ENCODE measurements at places on chromosomes 12 and 14. TPM values are rescaled to one million over a fixed set of nuclear protein-coding genes. Genes with fewer than 3 reads are reported as not detected.

The EMP1 gene
- total RNA-seq, result 369 TPM

The RABGGTA gene
- total RNA-seq, result 49.3 TPM

The MYO1H gene
- 0.31 TPM for total RNA-seq

The RNF10 gene
- total RNA-seq, result 218 TPM

The CCDC38 gene
- 0.18 TPM for total RNA-seq

The NPAS3 gene
- total RNA-seq, result 0.21 TPM

The CDKN3 gene
- total RNA-seq, result 12.7 TPM

DNA sequence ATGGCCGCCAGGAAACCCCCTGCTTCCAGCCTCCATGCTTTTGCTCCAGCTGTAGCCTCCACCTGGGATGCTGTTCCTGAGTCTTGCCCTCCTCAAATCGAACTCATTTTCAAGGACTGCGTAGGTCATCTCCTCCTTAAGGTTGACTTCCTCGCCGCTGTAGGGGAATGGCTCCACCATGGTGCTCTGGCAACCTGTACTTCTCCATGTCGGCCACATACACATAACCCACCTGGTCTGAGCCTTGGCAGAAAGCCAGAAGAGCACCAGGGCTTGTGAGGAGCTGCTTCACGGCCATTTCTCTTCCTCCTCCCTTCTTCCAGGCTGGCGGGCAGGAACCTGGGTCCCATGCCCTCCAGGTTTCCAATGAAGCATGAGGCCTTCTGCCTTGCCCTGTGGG lies 36.7 kb upstream of the BEGAIN start:
- DNase-seq, result no peak
- H3K36me3 ChIP-seq, result no peaks in the 10 kb centered on the region
- H3K4me1 ChIP-seq, result peaks cover 14% of the 10 kb centered on the region
- H3K27me3 ChIP-seq, result no peaks in the 10 kb centered on the region
- H3K27ac ChIP-seq, result no peak overlapping the region
- H3K4me3 ChIP-seq, result no peak overlapping the region

DNA sequence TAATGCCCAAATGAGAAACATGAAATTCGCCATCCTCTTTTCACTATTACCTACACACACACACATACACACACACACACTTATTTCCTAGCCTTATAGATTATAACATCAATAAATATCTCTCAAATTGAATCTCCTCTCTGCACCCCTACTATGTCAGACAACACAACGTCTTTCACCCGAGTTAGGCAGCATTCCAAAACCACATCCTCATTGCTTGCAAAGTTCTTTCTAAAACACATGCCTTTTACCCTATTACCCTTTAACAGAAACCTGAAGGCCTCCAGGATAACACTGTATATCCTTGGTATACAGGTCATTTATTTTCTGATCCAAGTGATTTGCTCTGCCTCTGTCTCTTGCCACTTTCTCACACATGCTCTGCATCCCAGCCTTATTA lies 56.3 kb downstream of the KCNH5 start:
- no peaks in the 10 kb centered on the region for H3K27me3 ChIP-seq
- no peaks in the 10 kb centered on the region for H3K4me1 ChIP-seq
- H3K4me3 ChIP-seq, result no peak overlapping the region
- no peaks in the 10 kb centered on the region for H3K36me3 ChIP-seq
- no peak overlapping the region for H3K27ac ChIP-seq

DNA sequence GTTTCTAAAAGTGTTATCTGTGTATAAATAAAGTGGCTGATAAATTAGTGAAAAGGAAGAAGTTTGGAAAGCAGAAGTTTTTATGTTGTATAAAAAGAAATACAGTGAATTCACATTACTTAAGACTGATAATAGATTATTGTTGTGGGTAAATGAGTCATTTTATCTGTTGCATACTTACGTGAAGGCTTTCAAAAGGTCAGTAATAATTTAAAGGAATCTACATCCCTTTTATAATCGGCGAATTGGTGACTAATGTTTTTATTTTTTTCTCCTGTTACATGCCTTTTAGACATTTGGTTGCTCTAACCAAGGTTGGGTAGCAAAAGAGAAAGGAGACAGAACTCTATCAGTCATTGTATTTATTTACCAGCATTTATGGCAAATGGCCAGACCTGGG lies 155.9 kb downstream of the SLC41A2 start:
- H3K27me3 ChIP-seq, result no peaks in the 10 kb centered on the region
- H3K4me1 ChIP-seq, result no peaks in the 10 kb centered on the region
- no peak for DNase-seq
- H3K4me3 ChIP-seq, result no peak overlapping the region
- no peaks in the 10 kb centered on the region for H3K36me3 ChIP-seq

DNA sequence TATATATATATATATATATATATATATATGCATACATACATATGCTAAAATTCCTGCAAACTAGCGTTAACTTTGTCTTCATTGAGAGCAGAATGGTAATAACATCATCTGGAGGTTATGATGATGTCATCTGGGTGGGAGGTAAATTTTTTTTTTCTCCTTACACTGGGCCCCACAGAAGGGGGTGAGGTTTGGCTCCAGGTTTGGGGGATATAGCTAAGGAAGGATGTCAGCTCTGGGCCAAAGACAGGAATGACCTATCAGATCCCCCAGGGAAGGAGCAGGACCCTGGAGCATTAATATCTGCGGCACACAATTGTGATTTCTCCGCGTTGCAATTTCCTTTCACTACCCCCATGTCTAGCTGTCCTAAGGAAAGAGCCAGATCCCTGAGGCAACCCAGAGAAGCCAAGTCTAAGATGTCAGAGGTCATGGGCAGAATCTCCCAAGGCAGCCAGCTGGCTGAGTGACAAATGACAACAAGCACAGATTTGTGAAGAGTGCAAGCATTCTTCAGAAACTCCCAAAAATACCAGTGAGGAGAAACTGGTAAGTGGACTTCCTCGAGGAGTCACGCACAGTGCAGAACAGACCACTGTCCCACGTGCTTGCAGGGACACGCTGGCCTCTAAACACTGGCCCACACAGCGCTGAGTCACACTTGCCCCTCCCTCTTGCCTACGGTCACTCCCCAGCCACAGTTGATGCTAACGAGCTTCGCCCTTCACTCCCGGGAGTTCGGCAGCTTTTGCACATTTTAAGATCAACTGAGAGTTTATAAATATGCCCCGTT lies 9.9 kb downstream of the UBC start:
- no peaks in the 10 kb centered on the region for H3K27me3 ChIP-seq
- peak overlapping the region; percentile 53 for H3K27ac ChIP-seq
- H3K36me3 ChIP-seq, result no peaks in the 10 kb centered on the region
- H3K4me1 ChIP-seq, result peaks cover 26% of the 10 kb centered on the region

DNA sequence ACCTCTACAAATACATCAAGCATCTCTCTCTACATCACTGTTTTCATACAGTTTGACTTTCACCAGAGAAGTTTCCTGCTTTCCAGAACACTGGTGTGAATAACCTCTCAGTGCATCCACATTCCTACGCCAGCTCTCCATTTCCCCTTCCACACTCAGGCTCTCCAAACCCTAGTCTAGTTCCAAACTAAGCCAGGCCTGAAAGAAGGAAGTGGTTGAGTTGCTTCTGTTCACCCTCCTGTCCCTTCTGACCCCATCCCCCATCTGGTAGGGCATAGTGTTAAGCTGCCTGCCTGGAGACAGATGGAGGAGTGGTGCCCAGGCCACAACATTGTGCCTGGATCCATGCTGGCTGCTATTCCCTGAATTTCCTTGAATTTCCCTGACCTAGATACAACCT lies 132.4 kb downstream of the GPR65 start:
- DNase-seq, result no peak
- H3K27ac ChIP-seq, result no peak overlapping the region
- H3K27me3 ChIP-seq, result no peaks in the 10 kb centered on the region
- H3K4me1 ChIP-seq, result no peaks in the 10 kb centered on the region
- H3K36me3 ChIP-seq, result no peaks in the 10 kb centered on the region

DNA sequence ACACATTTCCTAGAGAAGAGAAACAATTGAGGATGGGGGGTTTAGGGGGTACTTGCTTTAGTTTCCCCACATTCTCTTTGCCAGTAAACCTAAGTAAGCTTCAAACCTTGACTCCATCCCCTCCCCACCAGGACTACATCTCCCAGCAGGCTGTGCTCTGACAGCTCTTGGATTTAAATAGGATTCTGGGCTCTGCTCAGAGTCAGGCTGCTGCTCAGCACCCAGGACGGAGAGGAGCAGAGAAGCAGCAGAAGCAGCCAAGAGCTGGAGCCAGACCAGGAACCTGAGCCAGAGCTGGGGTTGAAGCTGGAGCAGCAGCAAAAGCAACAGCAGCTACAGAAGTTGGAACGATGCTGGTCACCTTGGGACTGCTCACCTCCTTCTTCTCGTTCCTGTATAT lies 20.6 kb downstream of the RDH12 start:
- no peaks in the 10 kb centered on the region for H3K27me3 ChIP-seq
- no peaks in the 10 kb centered on the region for H3K36me3 ChIP-seq
- no peak for DNase-seq
- no peak overlapping the region for H3K4me3 ChIP-seq
- H3K4me1 ChIP-seq, result no peaks in the 10 kb centered on the region
- no peak overlapping the region for H3K27ac ChIP-seq

- DNase-seq, result no peak
- no peak overlapping the region for H3K27ac ChIP-seq
- peaks cover 10% of the 10 kb centered on the region for H3K4me1 ChIP-seq
These were observed 3.2 kb upstream of the GSC start for GRCh38 chr14:94773061-94773648.

DNA sequence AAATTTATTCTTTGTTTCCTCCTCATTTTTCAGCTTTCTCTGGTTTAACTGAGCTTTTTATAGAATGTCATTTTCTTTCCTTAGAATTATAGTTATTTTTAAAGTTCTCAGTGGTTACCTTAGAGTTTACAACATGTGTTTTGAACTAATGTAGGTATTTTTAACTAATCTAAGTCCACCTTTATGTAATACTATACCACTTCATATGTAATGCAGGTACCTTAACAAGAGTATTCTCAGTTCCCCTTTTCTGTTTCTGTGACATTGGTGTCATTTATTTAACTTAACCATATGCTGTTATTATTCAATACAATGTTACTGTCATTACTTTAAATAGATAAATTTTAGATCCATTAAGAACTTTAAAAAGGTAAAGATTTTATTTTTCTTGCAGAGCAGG lies 30.3 kb upstream of the KCNC2 start:
- no peaks in the 10 kb centered on the region for H3K36me3 ChIP-seq
- no peak for DNase-seq
- no peak overlapping the region for H3K4me3 ChIP-seq
- no peak overlapping the region for H3K27ac ChIP-seq
- no peaks in the 10 kb centered on the region for H3K27me3 ChIP-seq

- no peak overlapping the region for H3K4me3 ChIP-seq
- no peak for DNase-seq
- no peaks in the 10 kb centered on the region for H3K27me3 ChIP-seq
- no peak overlapping the region for H3K27ac ChIP-seq
These were observed 185.3 kb upstream of the FBXO33 start for GRCh38 chr14:39617537-39617936.

DNA sequence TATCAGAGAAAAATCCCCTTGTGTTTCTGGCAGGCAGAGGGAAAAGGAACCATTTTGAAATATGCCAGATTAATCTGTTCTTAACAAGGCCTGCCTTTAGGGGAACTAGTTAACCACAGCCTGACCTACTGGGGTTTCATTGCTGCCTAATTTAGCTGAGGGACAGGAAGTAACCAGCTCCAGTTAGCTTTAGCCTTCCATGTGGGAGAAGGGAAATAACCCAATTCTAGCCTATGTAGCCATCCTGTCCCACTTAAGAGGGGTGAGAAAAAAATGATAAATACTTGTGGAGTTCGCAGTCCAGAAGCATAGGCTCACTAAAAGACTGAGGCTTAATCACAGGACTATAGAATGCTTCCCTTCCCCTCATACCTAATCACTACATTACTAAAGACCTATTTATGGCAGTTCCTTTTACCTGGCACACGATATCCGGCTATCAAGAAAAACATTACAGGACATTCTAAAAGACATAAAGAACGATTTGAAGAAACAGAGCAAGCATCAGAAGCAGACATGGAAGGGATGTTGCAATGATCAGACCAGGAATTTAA lies 22.8 kb downstream of the COX8C start:
- no peaks in the 10 kb centered on the region for H3K27me3 ChIP-seq
- H3K27ac ChIP-seq, result no peak overlapping the region
- no peaks in the 10 kb centered on the region for H3K36me3 ChIP-seq

DNA sequence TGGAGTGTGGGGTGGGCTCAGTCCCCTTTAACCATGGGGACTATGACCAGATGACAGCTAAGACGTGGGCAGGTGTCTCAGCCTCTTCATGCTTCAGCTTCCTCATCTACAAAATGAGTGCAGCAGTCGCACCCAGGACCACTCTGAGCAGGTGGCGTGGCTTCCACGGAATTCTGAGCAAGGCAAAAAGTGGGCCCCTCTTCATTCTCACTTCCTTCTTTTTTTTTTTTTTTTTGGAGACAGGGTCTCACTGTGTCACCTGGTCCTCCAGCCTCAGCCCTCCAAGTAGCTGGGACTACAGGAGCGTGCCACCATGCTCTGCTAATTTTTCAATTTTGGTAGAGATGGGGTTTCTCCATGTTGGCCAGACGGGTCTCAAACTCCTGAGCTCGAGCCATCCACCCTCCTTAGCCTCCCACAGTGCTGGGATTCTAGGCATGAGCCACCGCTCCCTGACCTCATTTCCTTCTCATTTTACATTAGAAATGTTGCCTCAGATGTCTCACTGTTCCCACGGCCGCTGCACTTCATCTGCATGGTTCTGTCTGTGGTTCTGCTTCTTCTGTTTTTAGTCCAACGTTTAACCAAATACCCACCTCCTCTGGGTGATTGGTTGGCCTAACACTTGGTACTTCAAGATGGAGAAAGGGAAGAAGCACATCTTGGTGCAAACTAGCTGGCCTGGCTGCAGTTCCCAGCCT lies 41.3 kb upstream of the BCL7A start:
- H3K27me3 ChIP-seq, result no peaks in the 10 kb centered on the region
- H3K27ac ChIP-seq, result no peak overlapping the region
- no peaks in the 10 kb centered on the region for H3K36me3 ChIP-seq
- no peak overlapping the region for H3K4me3 ChIP-seq

DNA sequence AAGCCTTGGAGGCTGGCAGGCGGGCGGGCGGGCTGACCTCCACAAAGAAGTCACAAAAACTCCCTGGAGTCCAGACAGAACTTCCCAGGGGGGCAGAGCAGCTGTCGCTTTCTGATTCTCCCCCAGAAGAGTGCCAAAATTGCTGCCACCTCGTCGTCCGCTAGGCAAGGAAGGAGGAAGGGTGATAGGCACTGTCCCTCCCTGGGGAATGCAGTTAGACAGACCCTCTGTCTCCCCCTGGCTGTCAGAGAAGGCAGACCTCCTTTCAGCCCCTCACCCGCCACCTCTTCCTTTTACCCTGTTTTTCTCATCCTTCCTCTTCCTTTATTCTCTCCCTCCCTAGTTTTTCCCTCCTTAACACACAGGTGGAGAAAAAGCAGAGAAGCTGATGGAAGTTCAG lies 18.7 kb downstream of the GRIN2B start:
- H3K4me3 ChIP-seq, result no peak overlapping the region
- peaks cover 11% of the 10 kb centered on the region for H3K27me3 ChIP-seq
- no peaks in the 10 kb centered on the region for H3K36me3 ChIP-seq
- DNase-seq, result no peak

Measured in left lung (tissue), 14 donors.